Large intestine (tissue), 12 donors: ENCODE measurements at places on chromosomes 5 and 9. TPM values are rescaled to one million over a fixed set of nuclear protein-coding genes. Genes with fewer than 3 reads are reported as not detected.

- H3K4me3 ChIP-seq: no peak overlapping the region
- no peak for DNase-seq
- no peak overlapping the region for H3K27ac ChIP-seq
- no peaks in the 10 kb centered on the region for H3K4me1 ChIP-seq
- H3K36me3 ChIP-seq: no peaks in the 10 kb centered on the region
Measured at GRCh38 chr9:119509291-119509905, 140.2 kb upstream of the BRINP1 start.

DNA sequence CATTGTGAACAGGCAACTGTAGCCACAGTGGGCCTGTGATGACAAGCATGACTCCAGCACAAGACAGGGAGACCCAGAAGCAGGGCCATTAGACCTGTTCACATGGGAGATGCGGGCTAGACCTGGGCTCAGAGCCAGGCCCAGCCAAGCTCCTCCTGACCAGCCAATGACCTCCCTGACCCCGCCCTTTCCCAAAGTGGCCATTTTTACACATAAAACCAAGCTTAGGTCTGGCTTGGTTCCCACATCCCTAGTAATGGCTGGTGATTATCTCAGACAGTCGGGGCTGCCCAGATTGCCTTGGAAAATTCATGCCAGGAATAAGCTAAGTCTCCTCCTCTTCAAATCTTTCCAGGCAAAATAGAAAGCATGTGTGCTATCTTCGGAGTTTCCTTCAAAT is 94.1 kb downstream of the FRMD3 start:
- H3K36me3 ChIP-seq: no peaks in the 10 kb centered on the region
- no peaks in the 10 kb centered on the region for H3K27me3 ChIP-seq
- no peak for DNase-seq
- H3K4me1 ChIP-seq: no peaks in the 10 kb centered on the region
- no peak overlapping the region for H3K4me3 ChIP-seq

DNA sequence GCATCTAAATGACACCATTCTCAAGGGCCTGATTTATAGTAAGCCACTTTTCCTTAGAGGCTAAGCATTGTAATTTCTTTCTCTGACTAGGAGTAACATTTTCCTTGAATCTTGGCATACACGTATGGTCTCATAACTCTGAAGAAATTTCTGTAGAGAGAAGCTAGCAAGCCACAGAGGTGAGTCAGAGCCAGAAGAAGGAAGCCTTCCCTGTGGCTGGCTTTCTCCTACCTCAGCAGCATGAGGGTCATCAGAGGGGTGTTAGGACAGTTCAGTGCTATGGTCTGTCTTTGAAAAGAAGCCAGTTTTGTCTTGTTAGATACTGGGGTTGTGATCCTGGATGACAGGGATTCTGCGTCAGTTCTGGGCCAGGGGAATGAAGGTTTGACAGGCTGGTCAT is 3.2 kb downstream of the SNX30 start:
- no peak overlapping the region for H3K4me3 ChIP-seq
- H3K27ac ChIP-seq: peak overlapping the region; percentile 11
- H3K27me3 ChIP-seq: no peaks in the 10 kb centered on the region

The IFNA2 gene
- polyA plus RNA-seq: not detected

The TMEM171 gene
- 13.7 TPM for polyA plus RNA-seq

GRCh38 chr9:126386088-126386487 is 59.5 kb downstream of the MVB12B start:
- DNase-seq: no peak
- H3K36me3 ChIP-seq: peaks cover 22% of the 10 kb centered on the region
- no peak overlapping the region for H3K27ac ChIP-seq
- H3K4me3 ChIP-seq: no peak overlapping the region
- no peaks in the 10 kb centered on the region for H3K4me1 ChIP-seq

DNA sequence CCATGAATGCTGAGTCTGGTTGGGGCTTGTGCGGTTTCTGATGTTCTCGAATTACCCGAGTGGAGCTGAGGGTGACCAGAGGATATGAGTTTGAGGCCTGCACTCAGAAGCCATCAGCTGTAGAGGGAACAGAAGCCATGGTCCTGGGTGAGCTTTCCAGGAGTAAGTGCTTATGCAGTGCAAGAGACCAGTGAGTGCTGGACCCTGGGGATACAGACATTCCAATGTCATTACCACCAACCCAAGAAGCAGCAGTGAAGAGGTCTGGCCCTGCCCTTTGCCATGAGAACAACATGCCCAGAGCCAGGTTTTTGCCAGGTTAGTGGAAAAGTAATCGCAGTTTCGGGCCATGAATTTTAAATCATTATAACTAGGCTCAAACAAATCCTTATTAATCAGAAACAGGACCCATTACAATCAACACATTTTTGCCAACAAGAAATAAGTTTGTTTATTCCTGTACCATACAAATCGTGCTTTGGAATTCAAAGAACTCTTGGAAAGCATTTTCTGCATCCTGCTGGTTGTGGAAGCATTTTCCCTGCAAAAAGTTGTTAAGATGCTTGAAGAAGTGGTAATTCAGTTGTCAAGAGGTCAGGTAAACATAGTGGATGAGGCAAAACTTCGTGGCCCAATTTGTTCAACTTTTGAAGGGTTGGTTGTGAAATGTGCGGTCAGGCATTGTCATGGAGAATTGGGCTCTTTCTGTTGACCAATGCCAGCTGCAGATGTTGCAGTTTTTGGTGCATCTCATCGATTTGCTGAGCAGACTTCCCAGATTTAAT is 154.6 kb downstream of the SYK start:
- no peaks in the 10 kb centered on the region for H3K36me3 ChIP-seq
- no peaks in the 10 kb centered on the region for H3K4me1 ChIP-seq
- no peak overlapping the region for H3K4me3 ChIP-seq
- no peak overlapping the region for H3K27ac ChIP-seq

- H3K27ac ChIP-seq: no peak overlapping the region
- no peaks in the 10 kb centered on the region for H3K27me3 ChIP-seq
- no peaks in the 10 kb centered on the region for H3K36me3 ChIP-seq
- H3K4me3 ChIP-seq: no peak overlapping the region
- no peak for DNase-seq
- no peaks in the 10 kb centered on the region for H3K4me1 ChIP-seq
Measured at GRCh38 chr5:112217843-112218579, 201.1 kb downstream of the EPB41L4A start.

- no peaks in the 10 kb centered on the region for H3K36me3 ChIP-seq
- H3K27ac ChIP-seq: no peak overlapping the region
- peaks cover 3% of the 10 kb centered on the region for H3K4me1 ChIP-seq
- no peak for DNase-seq
- no peak overlapping the region for H3K4me3 ChIP-seq
Measured at GRCh38 chr5:67992923-67993322, 222.6 kb upstream of the PIK3R1 start.
